ENCODE measurements at places on chromosomes 1 and 21. TPM values are rescaled to one million over a fixed set of nuclear protein-coding genes. Genes with fewer than 3 reads are reported as not detected.

ZNF436 gene
- total RNA-seq: 17.6 TPM

OR6N1 gene
- total RNA-seq: not detected

TSPEAR gene
- total RNA-seq: not detected

CLCA1 gene
- total RNA-seq: not detected

DNA sequence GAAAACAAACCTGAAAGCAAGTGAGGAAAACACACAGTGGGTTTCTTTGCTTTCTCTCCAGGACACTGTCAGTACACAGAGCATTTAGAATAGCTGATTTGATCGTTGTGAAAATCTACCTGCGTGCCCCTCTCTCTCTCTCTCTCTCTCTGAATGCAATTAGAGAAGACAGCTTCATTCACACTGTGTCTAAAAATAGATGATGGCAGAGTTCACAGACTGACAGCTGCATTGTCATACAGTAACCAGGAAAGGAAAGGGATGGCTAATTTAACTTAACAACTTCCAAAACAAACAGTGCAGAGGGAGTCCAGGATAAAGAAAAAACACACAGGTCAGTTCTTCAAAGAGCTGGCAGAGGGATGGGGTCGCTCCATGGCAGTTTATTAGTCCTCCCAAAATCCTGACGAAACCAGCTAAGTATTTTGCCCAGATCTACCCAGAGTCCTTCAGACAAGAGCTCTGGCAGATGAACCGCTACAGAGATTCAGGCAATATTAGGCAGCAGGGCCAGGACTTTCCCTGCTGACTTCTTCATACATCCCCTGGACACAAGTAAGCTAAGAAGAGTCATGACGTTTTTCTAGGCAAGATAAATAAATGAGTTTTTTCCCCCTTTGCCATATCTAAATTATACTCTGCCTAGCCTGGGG, 58.9 kb downstream of the WLS start:
- no peak for DNase-seq

- no peak for DNase-seq
Observed at GRCh38 chr1:71240656-71241055, 159.8 kb upstream of the ZRANB2 start.

- DNase-seq: no peak
Observed at GRCh38 chr1:190205713-190206112, 272.0 kb downstream of the BRINP3 start.

- DNase-seq: no peak
Observed at GRCh38 chr1:226047495-226047894, 15.0 kb upstream of the H3-3A start.

SLC16A4 gene
- 0.85 TPM for total RNA-seq

Data from G401 (cell line).